H1 (cell line): ENCODE measurements at places on chromosomes 13 and 19. TPM values are rescaled to one million over a fixed set of nuclear protein-coding genes. Genes with fewer than 3 reads are reported as not detected.

The CPB2 gene
- not detected in 2 replicates for total RNA-seq

The SWSAP1 gene
- 3.1 and 3.2 TPM in 2 replicates for total RNA-seq

The HIPK4 gene
- total RNA-seq, result 0.15 and 0.29 TPM in 2 replicates

The CBY2 gene
- total RNA-seq, result not detected in 2 replicates

The BCAM gene
- total RNA-seq, result 81.4 and 83.0 TPM in 2 replicates

The LILRA1 gene
- not detected in 2 replicates for total RNA-seq

The EDNRB gene
- total RNA-seq, result 67.6 and 73.2 TPM in 2 replicates

The ADGRE3 gene
- total RNA-seq, result not detected in 2 replicates

The HNRNPL gene
- total RNA-seq, result 711 and 779 TPM in 2 replicates

The VSTM2B gene
- total RNA-seq, result 1.2 and 1.5 TPM in 2 replicates

The ZNF829 gene
- total RNA-seq, result 2.3 and 3.3 TPM in 2 replicates

The CEACAM3 gene
- not detected in 2 replicates for total RNA-seq

The FFAR1 gene
- total RNA-seq, result not detected in 2 replicates

The BEST2 gene
- 4.6 TPM in 2 replicates for total RNA-seq

The FPR1 gene
- not detected in 2 replicates for total RNA-seq

The CGB3 gene
- total RNA-seq, result not detected in 2 replicates

The CGB8 gene
- 0.46 TPM in 1 of 2 replicates, not detected in the other for total RNA-seq

The ZNF439 gene
- total RNA-seq, result 0.17 TPM in 1 of 2 replicates, not detected in the other

The SLC7A1 gene
- 107 and 114 TPM in 2 replicates for total RNA-seq
